ENCODE measurements at places on chromosomes 16 and 17.
A peak's percentile ranks its signal among the peaks of the same experiment; 100 is the strongest.

DNA sequence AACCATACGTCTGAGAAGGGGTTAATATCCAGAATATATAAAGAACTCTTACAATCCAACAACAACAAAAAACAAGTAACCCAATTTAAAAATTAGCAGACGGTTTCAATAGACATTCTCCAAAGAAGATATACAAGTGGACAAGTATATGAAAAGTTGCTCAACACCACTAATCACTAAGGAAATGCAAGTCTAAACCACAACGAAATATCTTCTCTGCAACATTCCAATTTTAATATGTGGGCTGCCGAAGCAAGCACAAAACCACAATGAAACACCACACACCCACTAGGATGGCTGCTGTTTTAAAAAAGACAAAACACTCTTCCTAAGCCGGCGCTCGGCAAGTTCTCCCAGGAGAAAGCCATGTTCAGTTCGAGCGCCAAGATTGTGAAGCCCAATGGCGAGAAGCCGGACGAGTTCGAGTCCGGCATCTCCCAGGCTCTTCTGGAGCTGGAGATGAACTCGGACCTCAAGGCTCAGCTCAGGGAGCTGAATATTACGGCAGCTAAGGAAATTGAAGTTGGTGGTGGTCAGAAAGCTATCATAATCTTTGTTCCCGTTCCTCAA, 5.9 kb upstream of the SLC13A2 start:
- DNase-seq, result peak; percentile 17

DNA sequence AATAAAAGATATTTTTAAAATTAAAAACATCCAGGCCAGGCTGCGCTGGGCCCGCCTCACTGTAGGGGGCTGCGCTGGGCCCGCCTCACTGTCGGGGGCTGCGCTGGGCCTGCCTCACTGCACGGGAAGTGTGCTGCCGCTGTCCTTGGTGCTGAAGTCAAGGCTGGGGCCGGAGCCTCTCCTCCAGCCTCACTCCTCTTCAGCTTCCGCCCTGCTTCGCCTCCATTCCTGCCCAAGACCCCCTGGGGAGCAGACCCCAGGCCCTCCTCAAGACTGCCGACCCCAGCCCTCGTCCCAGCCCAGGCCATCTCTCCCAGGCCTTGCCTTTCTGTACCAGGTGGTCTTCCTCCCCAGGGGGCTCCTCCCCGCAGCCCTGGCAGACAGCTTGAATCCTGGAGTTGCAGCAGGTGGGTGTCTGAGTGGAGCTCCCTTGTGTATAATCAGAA, 26.2 kb downstream of the ENDOV start:
- no peak for DNase-seq

GRCh38 chr16:71943887-71944286, 48.6 kb downstream of the IST1 start:
- DNase-seq, result no peak

DNA sequence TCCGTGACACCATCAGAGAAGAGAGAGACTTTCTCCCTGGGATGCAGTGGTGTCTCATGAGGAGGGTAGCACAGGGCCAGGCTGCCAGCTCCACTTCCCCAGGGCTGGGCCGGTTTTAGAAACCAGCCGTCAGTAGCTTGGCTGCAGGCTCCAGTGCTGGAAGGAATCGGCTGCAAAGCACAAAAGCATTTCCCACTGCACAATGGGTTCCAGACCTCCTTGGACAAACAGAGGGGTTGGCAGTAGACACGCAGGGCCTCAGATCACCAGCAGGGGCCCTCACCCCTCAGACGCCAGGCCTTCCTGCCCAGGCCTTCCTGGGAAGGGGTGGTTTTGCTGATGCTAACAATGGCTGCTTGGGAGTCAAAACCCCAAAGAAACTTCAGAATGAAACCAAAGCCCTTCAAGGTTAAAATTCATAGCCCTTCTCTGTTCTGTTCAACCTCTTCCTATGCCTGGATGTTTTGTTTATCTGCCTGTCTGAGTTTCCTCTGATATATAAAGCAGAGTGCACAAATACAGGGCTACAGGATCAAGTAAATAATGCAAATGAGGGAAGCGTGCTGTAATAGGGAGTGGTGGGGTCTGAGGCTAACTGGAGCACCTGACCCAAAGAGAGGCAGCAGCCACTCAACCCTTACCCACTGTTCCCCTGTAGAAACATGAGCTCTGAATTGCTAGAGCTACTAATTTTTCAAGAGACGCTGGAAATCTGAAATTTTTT, 26.2 kb downstream of the TEKT5 start:
- DNase-seq, result no peak

GRCh38 chr16:21989133-21989532, 11.8 kb downstream of the PDZD9 start:
- DNase-seq, result no peak

Measured in cardiac septum (tissue), 1 donor.